ENCODE measurements at places on chromosomes 1 and 21.

GRCh38 chr1:160836981-160837557 is 25.6 kb downstream of the CD244 start:
- no peak for DNase-seq

DNA sequence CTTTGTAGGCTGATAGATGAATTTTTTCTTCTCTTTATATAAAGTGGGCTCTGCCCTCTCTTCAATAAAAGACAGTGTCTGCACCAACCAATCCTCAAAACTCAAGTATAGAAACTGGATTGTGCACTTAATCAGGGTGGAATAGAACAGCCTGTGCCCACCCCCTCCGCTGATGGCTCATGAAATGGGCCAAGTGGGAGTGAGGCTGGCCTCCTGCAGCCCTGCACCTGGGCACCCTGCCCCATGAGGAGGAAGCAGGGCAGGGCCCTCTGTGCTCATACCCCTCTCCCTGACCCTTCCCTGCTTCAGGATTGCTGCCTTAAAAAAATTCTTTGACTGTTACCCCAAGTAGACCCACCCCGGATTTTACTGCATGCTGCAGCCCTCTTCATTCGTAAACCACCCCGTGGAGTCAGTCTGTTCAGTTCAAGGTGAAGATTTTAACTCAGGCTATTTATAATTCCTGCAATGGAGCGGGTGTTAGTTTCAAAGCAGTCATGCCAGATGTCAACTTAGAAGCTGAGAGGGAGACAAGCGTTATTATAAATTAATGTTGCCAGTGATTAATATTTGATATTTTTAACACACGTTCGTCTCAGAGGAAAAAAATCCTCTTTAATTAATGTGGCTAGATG is 15.8 kb downstream of the PROK1 start:
- no peak for DNase-seq

GRCh38 chr1:109296782-109297181 is 10.0 kb downstream of the MYBPHL start:
- no peak for DNase-seq

DNA sequence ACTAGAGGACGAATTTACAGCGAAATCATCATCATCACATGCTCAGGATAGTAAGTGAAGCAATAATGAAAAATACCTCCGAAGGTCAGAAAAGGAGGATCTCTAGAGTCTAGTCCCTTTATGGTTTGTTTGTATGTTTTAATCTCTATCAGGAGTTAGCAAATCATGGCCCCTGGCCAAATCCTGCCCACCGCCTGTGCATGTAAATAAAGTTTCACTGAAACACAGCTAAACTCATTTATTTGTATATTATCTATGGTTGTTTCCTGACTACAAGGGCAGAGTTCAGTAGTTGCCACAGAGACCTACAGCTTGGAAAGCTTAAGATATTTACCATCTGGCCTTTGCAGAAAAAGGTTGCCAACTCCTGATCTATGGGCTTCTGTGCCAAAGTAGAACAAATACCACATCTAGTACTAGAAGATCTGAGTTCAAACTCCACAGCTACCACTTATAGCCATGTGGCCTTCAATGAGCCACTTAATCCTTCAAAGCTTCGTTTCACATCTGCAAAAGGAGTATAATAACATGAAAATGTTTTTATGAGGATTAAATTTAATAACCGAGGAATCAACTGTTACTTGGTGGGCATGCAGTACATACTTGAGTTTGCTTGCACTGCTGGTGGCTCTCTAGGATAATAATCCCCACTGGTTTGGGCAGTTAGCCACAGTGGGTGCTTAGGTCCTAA is 94.0 kb upstream of the KIF26B start:
- no peak for DNase-seq

DNA sequence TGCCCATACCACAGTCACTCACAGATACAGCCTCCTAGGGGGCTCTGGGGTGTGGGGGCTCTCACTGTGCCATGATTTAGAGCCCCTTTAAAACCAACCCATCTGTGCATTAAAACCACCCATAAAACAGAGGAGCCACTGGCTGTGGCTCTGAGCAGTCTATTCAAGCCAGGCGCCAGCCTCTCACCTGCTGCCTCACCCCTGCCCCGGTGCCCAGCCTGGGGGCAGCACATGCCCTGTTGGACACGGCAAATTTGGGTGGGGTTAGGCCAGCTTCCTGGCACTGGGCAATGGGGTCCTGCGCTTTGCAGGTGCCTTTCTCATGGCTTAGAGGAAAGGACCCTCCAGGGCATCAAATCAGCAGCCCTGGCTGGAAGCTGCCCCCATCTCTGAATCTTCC is 73.1 kb downstream of the CASZ1 start:
- DNase-seq = no peak

Data from stimulated activated CD4-positive, alpha-beta T cell treated with anti-CD3 and anti-CD28 coated beads, Interleukin-2, amount 100 ng/mL, for 24 hours (primary cell).